ENCODE measurements at places on chromosomes 7 and 10.

- peak; percentile 61 for DNase-seq
These were observed 143.2 kb downstream of the REEP3 start for GRCh38 chr10:63664341-63664885.

- no peak for DNase-seq
These were observed 105.7 kb upstream of the INHBA start for GRCh38 chr7:41808541-41808940.

- no peak for DNase-seq
These were observed 51.7 kb downstream of the SNX10 start for GRCh38 chr7:26343320-26343832.

DNA sequence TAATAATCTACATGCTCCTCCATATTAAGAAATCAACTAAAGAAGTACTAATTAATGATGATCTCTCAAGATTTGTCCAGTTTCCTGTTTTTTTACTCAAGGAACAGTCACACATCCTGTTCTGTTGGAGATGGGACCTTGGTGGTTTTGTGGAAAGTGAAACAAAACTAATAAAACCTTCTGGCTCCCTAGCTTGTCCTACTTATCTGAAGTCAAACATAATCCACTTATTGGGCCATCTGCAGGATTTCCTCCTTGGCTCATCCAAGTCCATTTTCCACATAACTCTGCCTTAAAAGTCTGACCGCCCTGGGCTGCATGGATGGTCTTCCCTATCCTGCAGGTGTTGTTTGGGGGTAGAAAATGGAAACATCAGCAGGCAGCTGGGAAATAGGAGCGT, 39.4 kb upstream of the TARP start:
- no peak for DNase-seq

GRCh38 chr7:29063236-29063635, 83.1 kb downstream of the CPVL start:
- no peak for DNase-seq

GRCh38 chr7:155964543-155964942, 152.3 kb upstream of the SHH start:
- DNase-seq: no peak

DNA sequence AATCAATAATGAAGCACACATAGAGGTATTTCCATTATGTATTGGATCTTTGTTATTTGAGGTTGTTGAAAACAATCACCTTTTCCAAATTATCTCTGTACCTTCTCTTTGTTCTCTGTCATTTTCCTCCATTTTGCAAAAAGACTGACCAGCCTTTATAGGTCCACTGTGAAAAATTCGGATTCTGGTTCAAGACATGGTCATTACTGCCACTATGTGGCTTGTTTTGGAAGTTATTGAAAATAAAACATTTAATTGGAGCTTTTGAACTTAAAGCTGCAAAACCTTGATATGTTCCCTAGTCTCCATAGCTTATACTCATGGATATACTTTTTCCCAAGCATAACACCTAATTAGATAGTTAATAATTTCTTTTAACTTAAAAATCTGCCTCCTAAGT, 1094.4 kb downstream of the NRG3 start:
- no peak for DNase-seq

GRCh38 chr7:918118-918425, 36.4 kb downstream of the ADAP1 start:
- no peak for DNase-seq

DNA sequence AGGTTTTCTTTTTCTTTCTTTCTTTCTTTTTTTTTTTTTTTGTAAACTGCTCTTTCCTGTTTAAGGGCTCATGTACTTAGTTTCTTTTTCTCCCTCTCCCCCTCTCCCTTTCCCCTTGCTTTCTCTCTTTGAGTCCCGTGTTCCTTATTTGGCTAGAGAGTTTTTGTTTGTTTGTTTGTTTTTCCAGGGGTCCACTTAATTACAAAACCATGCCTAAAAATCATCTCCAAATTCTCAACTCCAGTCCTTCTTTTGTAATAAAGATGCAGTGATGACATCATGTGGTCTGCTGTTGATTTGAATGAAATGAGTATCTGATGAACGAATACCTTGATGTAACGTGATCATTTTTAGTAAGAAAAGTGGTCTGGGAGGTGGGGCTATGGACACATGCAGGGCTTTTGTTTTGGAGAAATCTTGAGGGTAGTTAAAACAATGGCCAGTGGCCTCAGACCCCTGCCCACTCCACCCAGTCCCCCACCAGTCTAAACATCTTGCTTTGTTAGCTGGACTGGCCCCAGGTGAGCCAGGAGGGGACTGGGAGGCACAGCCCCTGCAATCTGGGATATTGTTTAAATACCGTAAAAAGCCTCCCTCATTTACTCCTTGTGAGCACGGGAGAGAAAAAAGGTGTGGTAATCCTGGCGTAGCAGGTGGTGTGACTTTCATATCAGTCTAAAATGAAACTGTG, 165.7 kb downstream of the LRMDA start:
- DNase-seq: no peak

- DNase-seq: no peak
These were observed 418.6 kb upstream of the ZMIZ1 start for GRCh38 chr10:78650122-78650521.

- no peak for DNase-seq
These were observed 75.5 kb upstream of the CAPZA2 start for GRCh38 chr7:116786791-116787443.

DNA sequence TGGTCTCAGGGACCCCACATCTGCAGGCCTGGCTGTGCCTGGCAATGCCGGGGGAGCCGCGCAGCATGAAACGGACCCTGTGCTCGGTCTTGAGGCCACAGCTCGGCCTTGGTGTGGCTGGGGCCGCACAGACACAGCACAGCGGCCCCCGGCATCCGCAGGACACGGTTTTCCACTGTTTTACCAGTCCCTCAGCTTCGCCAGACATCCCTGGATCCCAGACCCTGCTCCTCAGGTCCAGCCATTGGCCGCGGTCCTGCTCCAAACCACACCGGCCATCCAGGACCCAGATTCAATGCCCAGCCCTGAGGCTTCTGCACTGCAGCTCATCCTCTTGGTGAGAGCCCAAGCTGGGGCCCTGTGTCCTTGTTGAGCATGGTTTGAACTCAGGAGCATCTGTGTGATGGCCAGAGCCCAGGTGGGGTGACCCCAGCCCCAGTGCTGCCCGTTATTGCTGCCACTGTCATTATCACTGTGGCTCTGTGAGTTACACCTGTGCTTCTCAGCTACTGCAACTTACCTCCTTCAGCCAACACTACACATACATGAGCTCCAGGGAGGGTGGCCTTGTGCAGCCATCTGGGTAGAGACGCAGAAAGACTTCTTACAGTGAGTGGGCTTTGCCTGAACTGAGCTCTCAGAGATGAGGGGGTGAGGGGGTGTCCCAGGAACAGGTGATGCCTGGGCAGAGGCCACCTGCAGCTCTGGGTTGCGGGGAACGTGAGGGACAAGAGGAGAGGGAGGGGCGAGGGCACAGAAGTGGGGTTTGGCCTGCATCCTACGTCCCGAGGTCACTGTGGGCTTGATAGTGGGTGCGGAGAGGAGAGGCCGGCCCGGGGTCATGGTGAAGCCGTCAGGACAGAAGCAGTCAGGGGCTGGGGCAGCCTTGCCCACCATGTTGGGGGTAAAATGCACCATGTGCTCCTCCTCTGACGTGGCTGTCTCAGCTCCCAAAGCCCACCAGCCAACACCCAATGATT, 567.6 kb downstream of the PTPRN2 start:
- DNase-seq: no peak

DNA sequence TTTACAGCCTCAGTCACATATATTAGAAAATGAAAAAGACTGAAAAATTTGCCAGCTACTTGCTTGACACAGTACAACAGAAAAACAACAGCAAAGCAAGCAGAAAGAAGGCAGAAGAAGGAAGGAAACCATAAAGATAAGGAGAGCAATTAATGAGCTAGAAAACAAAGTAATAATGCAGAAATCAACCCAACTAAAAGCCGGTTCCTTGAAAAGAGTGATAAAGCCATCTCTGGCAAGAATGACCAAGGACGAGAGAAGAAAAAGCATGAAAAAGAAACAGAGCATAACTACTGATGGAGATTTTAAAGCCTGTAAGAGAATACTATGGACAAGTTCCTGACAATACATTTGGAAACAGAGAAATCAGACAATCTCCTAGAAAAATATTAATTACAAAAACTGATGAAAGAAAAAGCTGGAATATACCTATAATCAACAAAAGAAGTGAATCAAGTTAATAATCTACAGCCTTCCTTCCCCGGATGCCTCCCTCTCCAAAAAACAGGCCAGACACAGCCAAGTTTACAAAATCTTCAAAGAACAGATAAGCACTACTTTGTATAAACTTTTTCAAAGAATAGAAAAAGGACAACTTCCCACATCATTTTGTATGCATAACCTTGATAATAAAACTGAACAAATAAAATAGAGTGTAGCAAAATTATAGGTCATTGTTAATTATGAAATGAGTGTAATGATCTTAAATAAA, 204.0 kb downstream of the BAMBI start:
- DNase-seq: no peak

DNA sequence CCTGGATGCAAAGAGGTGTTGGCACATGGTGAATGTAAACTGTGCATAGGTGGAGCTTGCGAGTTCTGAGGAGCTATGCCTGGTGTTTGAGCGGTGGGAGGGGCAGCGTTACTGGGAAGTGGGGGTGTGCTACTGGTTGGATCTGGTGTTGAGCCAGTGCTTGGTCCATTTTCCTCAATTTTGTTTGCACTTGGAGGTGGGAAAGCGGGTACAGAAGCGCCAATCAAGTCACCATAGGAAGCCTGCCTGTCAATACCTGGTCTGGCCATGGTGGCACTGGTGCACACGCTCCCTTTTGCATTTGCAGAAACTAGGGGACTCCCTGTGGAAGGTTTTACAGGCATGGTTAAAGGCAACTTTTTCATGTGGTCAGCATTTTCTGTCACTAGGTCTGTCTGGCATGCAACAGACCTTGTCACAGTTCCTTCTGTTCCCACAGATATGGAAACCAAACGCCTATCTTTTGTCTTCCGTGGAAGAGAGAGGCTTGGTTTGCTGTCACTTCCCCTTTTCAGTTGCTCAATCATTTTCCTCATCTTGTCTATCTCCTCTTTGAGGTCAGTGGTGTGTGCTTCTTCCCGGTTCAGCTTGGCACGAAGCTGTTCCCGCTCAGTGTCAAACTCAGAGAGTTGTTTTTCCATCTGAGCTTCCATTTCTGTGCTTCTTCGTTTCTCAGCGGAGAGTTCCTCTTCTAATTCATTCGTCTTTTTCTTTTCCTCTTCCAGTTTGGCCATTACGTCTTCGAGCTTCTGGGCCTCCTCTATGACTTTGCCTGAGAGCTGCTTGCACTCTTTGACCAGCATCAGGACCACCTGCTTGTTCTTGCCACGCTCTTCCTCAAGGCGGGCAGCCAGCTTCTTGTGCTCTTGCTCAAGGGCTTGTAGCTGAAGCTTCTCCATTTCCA, 81.1 kb downstream of the CTTNBP2 start:
- no peak for DNase-seq

GRCh38 chr10:95835149-95835860, 72.5 kb upstream of the CC2D2B start:
- no peak for DNase-seq

GRCh38 chr10:31549896-31550295, 230.9 kb downstream of the ZEB1 start:
- DNase-seq: no peak

DNA sequence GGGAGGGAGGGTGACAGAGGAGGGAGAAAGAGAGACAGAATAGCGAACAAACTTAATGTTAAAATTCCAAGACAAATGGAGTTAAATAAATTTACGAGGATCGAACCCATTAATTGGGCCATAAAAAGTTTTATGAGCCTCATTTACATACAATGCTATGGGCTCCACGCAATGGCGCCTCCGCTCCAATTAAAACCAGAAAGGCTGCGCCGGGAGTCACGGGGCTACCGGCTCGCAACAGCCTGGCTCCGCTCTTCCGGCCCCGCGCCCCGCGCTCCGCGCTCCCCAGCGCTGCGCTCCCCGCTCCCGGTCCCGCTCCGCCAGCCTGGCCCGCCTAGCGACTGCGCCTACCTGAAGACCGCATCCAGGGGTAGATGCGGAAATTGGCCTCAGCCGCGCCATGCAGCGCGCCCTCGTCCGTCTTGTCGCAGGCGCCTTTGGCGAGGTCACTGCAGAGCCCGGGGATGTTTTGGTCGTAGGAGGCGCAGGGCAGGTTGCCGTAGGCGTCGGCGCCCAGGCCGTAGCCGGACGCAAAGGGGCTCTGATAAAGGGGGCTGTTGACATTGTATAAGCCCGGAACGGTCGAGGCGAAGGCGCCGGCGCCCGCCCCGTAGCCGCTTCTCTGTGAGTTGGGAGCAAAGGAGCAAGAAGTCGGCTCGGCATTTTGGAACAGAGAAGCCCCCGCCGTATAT, 513 bp downstream of the HOXA7 start:
- DNase-seq: peak; percentile 36

DNA sequence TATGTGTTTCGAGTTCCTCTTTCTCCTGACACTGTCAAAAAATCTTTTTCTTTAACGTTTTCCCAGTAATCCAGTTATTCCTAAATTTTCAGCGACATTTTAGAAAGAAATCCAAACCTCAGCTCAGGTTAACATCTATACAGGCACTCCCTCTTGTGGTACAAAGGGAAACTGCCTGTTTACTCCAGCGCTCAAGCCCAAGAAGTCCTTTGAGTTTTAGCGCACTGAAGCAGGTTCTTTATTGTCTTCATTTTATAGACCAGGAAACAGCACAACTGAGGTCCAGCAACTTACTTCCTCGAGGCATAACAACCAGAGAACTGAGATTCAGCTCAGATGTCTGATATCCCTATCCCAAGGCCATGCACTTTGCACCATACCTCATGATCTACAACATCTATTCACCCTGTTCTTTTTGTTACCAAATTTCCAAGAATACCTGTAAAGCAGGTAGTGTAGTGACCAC, 287.2 kb upstream of the MKLN1 start:
- peak; percentile 48 for DNase-seq

- no peak for DNase-seq
These were observed 59.8 kb downstream of the C10orf120 start for GRCh38 chr10:122639801-122640200.

- DNase-seq: no peak
These were observed 203.7 kb downstream of the SORCS1 start for GRCh38 chr10:106960812-106961211.

GRCh38 chr7:120226188-120226587, 46.8 kb upstream of the KCND2 start:
- DNase-seq: no peak

GRCh38 chr10:33332183-33333065, 2.0 kb downstream of the NRP1 start:
- DNase-seq: no peak

DNA sequence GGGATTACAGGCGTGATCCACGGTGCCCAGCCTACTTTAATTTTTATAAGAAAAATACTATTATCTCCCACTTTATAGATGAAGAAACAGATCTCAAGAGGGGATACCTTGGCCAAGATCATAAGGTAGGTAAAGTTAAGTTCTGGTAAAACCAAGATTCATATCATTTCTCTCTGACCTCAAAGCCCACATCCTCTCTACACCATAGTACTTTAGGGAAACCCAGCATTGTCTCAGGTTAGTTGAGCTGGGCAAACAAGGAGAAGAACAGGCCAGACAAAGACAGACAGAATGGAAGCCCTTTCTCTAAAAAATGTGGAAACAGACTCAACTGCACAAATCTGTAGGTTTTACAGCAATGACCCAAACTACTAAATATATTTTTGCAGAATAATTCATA, 197.7 kb upstream of the FRMD4A start:
- DNase-seq: no peak

All from NCI-H446 (cell line).